Hematopoietic multipotent progenitor cell treated with erythropoietin and hydrocortisone succinate and interleukin-3 and kit ligand, for 6 days (in vitro differentiated cells): ENCODE measurements at places on chromosomes 3 and 15.
A peak's percentile ranks its signal among the peaks of the same experiment; 100 is the strongest.

DNA sequence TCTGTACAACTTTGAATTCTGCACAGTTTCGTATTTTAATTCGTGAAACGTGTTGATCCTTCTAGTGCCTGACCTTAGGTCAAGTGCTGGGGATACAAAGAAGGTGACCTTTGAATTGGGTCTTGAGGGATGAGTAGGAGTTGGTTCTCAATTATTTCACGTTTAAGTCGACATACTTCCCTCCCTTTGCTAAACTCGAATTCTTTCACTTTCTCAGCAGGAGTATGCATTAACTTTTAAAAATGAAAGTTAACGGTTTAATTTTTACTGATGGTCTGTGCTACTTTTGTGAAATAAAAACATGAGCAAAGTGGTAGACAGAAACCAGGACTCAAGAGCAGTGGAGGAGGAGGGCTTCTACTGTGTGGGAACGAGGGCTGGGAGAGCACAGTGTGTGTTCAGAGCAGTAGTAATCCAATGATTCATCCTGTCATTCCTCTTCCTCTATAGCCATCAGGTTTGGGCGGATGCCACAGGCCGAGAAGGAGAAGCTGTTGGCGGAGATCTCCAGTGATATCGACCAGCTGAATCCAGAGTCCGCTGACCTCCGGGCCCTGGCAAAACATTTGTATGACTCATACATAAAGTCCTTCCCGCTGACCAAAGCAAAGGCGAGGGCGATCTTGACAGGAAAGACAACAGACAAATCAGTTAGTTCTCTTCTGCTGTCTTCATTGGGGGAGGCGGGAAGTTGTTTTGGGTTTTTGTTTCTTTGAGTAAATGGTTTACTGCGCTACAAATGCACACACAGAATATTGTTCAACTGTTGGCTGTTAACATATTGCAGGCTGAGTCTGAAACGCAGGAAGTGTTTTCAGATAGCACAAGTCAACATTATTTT lies 78.6 kb upstream of the TSEN2 start:
- no peak for DNase-seq

DNA sequence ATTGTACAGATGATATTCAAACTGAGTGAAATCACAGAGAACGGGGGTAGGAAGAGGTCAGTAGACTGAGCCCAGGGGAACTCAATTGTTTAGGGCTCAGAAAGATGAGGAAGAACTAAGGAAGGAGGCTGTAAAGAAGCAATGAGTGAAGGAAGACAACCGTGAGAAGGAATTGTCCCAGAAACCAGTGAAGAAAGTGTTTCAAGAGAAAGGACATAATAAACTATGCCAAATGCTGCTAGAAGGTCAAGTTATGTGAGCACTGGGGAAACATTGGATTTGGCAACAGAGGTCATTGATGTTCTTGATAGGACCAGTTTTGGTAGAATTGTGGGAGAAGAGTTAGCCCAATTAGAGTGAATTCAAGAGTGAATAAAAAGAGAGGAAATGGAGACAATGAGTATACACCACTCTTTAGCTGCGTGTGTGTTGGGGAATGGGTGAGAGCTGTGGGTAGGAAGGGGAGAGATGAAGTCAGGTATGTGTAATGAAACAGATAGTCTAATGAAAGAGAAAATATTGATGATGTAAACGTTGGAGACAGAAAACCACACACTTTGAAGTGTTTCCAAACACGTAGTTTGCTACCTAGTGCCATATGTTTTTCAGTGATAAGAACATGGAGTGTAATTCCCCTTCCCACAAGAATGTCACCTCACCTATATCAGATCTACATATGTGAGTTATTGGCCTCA lies 42.5 kb upstream of the MME start:
- peak; percentile 20 for DNase-seq

DNA sequence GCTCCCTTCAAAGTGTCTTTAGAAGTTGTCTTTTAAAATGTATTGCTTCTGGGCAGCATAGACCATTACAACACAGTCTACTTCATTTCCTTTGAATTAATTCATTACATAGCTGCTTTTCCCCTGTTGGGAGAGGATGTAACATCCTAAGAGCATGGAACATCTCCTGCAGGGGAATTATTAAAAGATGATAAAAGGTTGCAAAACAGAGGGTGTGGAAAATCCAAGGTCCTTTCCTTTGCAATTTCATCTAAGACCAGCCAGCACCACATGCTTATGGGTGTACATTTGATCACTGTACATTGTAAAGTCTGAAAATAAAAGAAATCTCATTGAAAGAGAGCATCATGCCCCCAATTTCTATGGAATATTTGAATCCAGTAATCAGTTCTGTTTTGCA lies 57.4 kb downstream of the TIPARP start:
- DNase-seq, result no peak

GRCh38 chr3:179565496-179565895 lies 2.8 kb downstream of the ACTL6A start:
- DNase-seq, result no peak

DNA sequence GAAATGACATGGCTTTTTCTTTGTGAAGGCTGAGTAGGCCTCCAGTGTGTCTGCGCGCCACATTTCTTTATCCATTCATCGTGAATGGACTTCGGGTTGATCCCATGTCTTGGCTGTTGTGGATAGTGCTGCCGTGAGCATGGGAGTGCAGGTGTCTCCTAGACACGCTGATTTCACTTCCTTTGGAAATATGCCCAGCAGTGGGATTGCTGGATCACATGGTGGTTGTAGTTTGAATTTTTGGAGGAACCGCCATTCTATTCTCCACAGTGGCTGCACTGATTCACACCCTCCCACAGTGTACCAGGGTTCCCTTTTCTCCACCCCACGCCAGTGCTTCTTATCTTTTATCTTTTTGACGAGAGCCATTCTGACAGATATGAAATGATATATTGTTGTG lies 171.7 kb downstream of the NSMCE3 start:
- no peak for DNase-seq

DNA sequence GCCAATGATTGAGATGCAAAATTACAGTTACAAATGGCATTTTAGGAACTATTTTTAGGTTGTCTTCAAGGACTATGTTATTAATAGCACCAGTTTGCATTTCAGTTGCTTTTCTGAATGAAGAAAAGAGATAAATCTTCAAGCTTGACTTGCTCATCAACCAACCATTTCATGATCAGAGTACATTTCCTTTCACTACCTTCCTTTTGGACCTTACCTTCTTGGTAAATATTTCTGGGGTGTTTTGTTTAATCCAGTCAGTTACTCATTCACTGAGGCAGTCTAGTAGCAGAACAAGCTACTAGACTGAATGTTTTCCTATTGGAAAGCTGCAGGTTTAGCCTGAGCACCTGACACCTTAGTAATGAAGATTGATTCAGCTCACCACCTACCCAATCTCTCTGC lies 8.2 kb downstream of the SLC27A2 start:
- DNase-seq, result no peak

DNA sequence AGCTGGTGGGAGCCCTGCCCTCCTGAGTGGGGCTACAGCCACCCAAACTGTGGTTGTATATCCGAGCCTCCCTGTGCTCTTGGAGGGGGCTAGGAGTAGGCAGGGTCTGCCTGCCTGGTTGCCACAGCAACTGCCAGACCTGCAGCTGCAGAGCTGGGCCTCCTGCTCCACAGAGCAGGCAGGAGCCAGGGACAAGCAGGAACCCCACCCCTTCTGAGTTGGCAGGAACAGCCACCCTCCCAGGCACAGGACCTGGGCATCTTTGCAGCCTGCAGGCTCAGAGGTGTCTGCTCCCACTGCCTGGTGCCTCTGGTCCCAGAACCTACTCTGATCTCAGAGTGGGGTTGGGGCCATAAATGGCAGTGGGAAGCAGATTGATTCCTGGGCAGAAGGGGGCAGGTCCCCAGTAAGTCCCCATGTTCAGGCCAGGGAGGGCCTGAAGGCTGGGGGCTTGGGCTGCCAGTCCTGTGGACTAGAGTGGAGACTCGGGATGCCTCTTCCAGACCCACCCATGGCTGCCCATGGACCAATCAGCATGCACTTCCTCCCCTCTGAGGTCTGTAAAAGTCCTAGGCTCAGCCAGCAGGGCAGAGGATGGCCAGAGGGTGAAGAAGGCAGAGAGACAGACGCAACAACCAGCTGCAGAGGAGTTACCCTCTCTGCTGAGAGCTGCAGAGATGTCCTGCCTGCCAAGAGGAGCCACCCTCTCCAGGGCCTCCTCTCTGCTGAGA lies 10.3 kb upstream of the LRRC31 start:
- DNase-seq, result no peak
